ENCODE measurements at places on chromosomes 1 and 21.
A peak's percentile ranks its signal among the peaks of the same experiment; 100 is the strongest.

DNA sequence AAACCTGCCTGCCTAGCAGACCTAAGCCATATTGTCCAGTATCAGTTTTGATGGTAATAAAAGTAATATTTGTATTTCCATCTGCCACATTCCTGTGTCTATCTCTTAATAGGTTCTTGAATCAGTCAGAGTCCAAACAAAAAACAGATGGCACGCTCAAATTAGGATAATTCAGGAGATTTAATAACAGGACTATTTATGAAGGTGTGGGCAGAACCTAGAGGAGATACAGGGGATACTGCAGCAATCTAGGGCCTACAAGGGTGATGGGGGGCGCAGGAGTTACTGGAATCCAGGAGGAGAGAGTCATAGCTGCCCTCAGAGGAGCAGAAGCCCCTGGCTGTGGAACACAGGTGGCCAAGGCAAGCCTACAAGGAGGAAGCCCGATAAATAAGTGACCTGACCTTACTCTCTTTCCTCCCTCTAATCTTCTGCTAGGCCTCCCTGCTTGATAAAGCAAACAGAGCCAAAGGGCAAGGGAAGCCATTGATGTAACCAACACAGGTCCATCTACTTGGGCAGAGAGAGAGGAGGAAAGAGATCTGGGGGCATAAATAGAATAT lies 11.9 kb upstream of the HYI start:
- DNase-seq: no peak

DNA sequence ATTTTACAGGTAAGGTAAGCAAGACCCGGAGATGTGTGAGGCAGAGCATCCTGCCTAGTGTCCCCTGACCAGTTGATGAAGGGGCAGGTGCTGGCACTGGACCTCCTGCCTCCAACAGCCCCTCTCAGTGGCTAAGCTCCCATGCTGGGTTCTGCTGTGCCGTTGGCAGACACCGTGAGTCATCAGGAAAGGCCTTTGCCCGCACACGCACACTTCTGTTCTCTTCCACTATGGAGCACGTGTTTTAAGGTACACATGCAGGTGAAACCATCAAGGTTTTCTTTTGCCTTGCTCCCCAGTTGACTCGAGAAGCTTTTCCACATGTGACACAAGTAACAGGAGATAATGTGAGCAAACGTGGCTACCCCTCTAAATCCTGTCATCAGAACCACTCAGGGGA lies 207.9 kb downstream of the RRAGC start:
- no peak for DNase-seq

DNA sequence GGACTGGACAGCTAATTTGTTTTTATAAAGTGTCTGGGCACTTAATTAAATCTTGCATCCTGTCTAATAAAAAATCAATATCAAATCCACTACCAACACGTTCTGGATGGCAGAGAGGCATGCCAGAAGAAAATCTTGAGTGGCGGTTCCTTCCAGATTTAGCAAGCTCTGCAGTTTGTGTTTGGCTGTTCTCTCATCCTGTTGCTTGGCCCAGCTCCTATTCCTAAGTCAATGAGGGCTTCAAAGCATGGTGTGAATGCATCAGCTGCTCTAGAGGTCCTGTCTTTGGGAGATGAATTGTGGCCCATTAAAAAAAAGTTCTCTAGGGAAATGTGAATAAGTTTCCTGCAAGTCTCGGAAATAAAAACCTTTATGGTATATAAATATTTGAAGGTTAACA lies 90.3 kb downstream of the DISC1 start:
- no peak for DNase-seq

GRCh38 chr21:31184459-31184858 lies 146.2 kb upstream of the KRTAP19-8 start:
- peak; percentile 53 for DNase-seq

DNA sequence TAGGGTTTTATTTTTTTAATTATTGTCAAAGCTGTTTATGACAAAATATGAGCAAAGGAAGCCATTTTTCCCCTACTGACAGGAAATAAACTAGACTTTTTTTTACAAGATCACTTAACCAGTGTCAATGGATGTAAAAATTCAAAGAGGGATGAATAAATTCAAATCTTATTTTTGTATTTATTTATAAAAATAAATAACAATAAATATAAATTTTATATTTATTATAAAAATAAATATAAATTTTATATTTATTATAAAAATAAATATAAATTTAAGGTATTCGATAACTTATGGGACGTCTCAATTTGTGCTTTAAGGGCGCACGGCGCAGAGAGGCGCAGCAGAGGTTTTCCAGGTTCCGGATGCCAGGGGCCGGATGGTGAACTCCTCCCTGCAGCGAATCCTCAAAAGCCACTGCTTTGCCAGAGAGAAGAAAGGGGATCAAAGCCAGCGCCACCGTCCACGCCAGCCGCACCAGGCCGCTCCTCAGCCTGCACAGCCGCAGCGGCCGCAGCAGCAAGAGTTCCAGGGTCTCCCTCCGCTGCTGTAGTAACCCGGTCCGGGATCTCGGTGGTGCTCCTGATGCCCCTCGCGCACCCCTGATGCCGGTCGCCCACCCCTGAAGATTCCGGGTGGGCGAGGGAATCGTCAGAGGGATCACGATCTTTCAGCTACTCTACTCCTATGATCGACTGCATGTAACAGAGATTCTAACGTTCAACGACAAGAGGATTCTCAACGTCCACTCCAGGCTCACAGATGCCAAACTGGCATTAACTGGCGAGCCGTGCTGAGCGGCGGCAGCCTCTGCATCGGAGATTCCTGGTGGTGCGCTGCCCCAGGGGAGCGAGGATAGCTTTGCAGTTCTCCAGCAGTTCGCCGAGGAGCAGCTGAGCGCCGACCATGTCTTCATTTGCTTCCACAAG lies 28.5 kb upstream of the RLF start:
- DNase-seq: no peak

GRCh38 chr1:180791806-180792205 lies 120.9 kb upstream of the KIAA1614 start:
- no peak for DNase-seq

DNA sequence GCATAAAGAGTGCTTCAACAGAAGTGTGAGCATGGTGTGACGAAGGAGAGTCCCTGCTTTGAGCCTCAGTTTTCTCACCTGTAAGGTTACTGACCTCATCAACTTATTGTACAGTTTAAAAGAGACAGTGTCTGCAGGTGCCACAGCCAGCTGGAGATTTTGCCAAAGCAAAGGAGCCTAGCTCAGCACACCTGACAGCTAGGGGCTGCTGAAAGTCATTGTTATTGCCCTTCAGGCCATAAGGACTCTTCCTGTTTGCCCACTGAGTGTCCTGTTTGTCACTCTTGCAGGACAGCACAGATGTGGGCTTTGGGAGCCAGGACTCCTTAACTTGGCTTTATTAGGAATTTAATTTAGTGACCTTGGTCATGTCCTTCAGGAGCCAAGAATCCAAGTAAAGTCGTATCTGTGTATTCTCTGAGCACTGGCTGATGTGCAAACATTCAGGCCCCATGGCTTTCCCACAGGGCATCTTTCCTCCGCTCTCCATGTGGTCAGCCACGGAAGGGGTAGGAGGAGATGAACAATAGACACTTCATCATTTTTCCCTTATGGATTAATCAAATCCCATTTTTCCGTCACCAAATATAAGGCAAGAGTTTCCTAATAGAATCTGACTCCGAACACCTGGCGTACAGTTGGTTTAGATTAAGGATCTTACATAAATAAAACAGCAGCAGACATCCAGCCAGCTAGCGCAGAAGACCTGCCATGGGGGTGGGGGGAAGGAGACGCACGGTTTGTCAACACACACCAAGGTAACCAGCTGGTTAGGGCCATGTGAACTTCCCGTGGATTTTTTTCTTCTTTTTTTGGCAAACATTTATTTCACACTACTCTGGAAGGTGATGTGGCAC lies 43.1 kb upstream of the KANK4 start:
- no peak for DNase-seq

DNA sequence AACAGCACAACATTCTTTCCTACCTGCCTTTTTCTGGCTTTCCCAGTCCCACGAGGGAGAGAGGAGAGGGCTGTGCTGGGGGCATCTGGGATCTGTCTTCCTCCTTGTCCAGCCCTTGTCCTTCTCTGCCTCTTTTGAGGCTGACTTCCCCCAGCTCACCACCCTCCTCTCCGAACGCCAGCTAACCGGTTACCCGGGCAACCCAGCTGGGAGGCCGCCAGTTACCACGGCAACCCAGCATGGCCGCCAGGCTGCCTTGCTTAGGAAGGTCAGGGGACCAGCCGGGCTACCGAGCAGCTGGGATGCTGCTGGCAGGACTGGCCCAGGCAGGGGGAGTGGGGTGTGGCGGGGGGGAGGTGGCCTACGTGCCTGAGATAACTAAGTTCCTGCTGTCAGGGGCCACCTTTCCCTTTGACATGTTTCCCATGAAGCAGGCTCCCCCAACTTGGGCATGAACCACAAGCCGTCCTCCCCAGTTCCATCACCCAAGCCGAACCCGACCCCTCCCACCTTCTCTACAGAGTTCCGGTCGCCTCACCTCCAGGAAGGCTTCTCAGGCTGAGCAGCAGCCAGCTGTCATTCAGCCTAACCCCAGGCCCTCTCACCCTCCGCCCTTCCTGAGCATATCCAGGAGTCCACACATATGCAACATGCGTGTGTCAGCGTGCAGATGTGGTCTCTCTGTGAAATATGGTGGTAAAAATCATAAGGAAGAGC lies 8.7 kb downstream of the PLEKHA6 start:
- no peak for DNase-seq

DNA sequence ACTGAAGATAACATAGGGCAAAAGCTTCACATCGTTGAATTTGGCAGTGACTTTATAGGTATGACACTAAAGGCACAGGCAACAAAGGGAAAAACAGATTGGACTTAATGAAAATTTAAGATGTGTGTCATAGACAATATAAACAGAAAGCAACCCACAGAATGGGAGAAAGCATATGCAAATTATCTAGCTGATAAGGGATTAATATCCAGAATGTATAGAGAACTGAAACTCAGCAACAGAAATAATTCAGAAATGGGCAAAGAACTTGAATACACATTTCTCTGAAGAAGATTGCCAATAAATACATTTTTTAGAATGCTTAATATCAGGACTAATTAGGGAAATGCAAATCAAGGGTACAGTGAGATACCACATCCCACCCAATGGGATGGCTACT lies 55.2 kb upstream of the ANGPTL1 start:
- DNase-seq: no peak

Data from activated naive CD8-positive, alpha-beta T cell treated with anti-CD3 and anti-CD28 coated beads, Interleukin-2, amount 10 ng/mL, durations not matched to agents 7 days and 5 days (primary cell).